Memory B cell (primary cell): ENCODE measurements at places on chromosomes 5 and 9.
A peak's percentile ranks its signal among the peaks of the same experiment; 100 is the strongest.

GRCh38 chr5:88861231-88861630, 21.8 kb downstream of the MEF2C start:
- H3K4me3 ChIP-seq = no peak overlapping the region
- peaks cover 20% of the 10 kb centered on the region for H3K36me3 ChIP-seq
- peaks cover 3% of the 10 kb centered on the region for H3K4me1 ChIP-seq
- no peak for DNase-seq

- no peaks in the 10 kb centered on the region for H3K36me3 ChIP-seq
- no peak for DNase-seq
- no peak overlapping the region for H3K4me3 ChIP-seq
- no peak overlapping the region for H3K27ac ChIP-seq
These were observed 758.6 kb upstream of the DMAC1 start for GRCh38 chr9:8558176-8558575.

DNA sequence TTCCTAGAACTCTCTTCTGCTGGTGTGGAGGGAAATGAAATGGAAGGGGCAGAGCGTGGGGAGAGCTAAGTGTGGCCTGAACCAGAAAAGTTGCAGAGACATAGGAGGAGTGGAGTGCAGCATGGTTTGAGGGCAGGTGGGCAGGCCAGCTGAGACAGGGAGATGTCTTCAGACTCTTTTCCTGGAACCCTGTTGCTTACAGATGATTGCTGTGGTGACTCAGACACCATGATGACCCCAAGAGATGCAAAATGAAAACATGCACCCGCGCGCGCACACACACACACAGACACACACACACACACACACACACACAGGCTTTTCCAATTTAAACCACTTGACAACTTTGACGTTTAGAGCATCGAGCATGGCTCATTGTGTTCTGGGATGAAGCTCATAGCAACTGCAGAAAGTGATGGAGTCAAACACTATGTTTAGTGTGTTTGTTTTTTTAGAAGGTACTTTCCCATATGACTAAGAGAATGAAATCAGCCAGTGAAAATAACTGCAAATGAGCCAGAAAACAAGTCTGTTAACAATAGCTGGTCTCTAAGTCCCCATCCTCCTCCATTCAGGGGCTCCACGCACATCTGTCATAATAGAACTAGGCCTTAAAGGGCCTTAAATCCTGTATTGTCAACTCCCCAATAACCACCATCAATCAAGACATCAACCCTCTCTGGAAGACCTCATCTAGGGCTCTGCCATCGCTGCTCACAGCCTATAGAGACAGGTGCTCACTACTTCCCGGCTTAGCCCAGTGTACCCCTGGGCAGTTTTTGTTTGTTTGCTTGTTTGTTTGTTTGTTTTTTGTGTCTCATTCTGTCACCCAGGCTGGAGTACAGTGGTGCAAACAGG, 9.6 kb downstream of the TMOD1 start:
- peak overlapping the region; percentile 58 for H3K27ac ChIP-seq
- H3K4me1 ChIP-seq = peaks cover 6% of the 10 kb centered on the region
- DNase-seq = no peak
- H3K4me3 ChIP-seq = no peak overlapping the region

- H3K27me3 ChIP-seq = peaks cover 15% of the 10 kb centered on the region
- no peak overlapping the region for H3K4me3 ChIP-seq
- no peaks in the 10 kb centered on the region for H3K36me3 ChIP-seq
- H3K4me1 ChIP-seq = no peaks in the 10 kb centered on the region
These were observed 73.0 kb upstream of the STARD4 start for GRCh38 chr5:111585291-111585690.

GRCh38 chr5:96675882-96676281, 13.7 kb downstream of the CAST start:
- no peak overlapping the region for H3K4me3 ChIP-seq
- no peaks in the 10 kb centered on the region for H3K27me3 ChIP-seq
- H3K36me3 ChIP-seq = peaks cover 18% of the 10 kb centered on the region
- peaks cover 15% of the 10 kb centered on the region for H3K4me1 ChIP-seq

DNA sequence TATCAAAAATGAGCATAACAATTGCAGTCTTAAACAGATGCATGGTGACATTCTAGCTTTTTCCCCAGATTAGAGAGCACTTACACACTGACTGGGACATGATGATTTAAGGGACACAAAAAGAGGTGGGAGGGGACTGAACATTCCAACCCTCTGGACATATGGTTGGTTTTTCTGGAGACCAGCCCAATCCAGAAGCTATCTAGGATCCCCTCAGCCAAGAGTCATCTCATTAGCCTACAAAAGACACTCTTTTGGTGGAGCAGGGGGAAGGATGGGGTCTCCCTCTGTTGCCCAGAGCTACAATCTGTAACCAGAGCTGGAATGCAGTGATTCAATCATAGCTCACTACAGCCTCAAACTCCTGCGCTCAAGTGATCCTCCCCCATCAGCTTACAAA, 97.3 kb upstream of the IQGAP2 start:
- no peaks in the 10 kb centered on the region for H3K4me1 ChIP-seq
- no peaks in the 10 kb centered on the region for H3K36me3 ChIP-seq
- DNase-seq = no peak
- H3K27ac ChIP-seq = no peak overlapping the region
- H3K27me3 ChIP-seq = peaks cover 10% of the 10 kb centered on the region
- H3K4me3 ChIP-seq = no peak overlapping the region

- H3K27ac ChIP-seq = no peak overlapping the region
- H3K36me3 ChIP-seq = peaks cover 17% of the 10 kb centered on the region
- H3K4me3 ChIP-seq = no peak overlapping the region
These were observed 17.4 kb downstream of the DNAJA1 start for GRCh38 chr9:33042473-33042872.

- no peak overlapping the region for H3K27ac ChIP-seq
- no peak for DNase-seq
- H3K36me3 ChIP-seq = peaks cover 1% of the 10 kb centered on the region
- no peak overlapping the region for H3K4me3 ChIP-seq
- no peaks in the 10 kb centered on the region for H3K27me3 ChIP-seq
These were observed 45.3 kb upstream of the CDK5RAP2 start for GRCh38 chr9:120625222-120625621.

DNA sequence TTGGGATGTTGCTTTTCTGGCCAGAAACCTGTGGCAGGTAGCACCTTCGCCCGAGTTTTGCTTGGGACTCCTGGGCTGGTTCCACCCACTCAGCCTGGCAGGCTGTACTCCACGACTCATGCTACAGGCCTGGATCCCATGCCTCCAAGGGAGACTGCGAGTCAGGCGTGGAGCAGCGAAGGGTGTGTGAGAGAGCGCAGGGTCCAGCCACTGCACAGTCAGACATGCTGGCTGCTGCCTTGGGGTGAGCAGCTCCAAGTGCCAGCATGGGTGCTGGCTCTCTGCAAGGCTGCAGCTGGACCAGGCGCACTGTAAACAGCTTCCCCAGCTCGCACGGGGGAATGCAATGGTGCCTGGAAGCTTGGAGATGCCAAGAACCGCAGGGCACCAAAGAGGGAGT, 249.6 kb upstream of the EDIL3 start:
- no peak overlapping the region for H3K4me3 ChIP-seq
- no peaks in the 10 kb centered on the region for H3K4me1 ChIP-seq
- H3K36me3 ChIP-seq = no peaks in the 10 kb centered on the region
- no peak for DNase-seq

- no peak overlapping the region for H3K27ac ChIP-seq
- no peak for DNase-seq
- H3K4me1 ChIP-seq = no peaks in the 10 kb centered on the region
- no peaks in the 10 kb centered on the region for H3K36me3 ChIP-seq
- no peaks in the 10 kb centered on the region for H3K27me3 ChIP-seq
- H3K4me3 ChIP-seq = no peak overlapping the region
These were observed 251.6 kb downstream of the KIAA0825 start for GRCh38 chr5:94366811-94367210.
